ENCODE measurements at places on chromosomes 5 and 9. TPM values are rescaled to one million over a fixed set of nuclear protein-coding genes. Genes with fewer than 3 reads are reported as not detected.

DNA sequence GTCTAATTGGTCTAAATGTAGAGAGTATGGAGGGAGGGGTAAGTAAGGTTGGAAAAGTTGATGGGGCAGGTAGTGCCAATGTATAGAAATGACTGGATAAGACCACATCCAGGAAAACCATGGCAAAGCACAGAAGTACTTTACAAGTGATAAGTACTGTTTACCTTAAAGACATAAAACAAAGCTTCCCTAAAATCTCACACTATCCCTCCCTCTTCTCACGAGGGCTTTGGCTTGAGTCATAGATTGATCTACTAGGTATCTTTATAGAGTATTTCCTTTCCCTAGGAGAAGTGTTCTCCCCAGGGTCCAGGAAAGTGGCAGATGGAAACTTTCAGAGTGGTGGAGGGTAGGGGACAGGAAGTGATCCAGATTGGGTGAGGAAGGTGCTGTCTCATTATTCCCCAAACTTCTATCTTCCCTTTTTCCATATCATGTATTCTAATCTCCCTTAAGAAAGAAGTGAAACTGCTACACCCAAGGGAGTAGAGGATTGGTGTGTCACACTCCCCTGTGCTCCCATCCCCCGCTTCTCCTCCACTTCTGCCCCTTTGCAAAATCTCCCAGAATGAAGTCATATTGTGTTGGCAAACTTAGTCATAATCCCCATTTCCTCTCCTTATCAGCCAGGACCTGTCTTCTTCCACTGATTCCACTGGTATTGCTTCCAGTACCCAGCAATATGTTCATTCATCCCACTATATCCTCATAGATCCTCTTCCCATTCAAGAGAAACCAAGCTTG lies 14.6 kb downstream of the IL33 start:
- no peak for DNase-seq
- H3K4me1 ChIP-seq = no peaks in the 10 kb centered on the region
- no peak overlapping the region for H3K4me3 ChIP-seq
- no peak overlapping the region for H3K27ac ChIP-seq
- H3K27me3 ChIP-seq = no peaks in the 10 kb centered on the region
- H3K36me3 ChIP-seq = no peaks in the 10 kb centered on the region

DNA sequence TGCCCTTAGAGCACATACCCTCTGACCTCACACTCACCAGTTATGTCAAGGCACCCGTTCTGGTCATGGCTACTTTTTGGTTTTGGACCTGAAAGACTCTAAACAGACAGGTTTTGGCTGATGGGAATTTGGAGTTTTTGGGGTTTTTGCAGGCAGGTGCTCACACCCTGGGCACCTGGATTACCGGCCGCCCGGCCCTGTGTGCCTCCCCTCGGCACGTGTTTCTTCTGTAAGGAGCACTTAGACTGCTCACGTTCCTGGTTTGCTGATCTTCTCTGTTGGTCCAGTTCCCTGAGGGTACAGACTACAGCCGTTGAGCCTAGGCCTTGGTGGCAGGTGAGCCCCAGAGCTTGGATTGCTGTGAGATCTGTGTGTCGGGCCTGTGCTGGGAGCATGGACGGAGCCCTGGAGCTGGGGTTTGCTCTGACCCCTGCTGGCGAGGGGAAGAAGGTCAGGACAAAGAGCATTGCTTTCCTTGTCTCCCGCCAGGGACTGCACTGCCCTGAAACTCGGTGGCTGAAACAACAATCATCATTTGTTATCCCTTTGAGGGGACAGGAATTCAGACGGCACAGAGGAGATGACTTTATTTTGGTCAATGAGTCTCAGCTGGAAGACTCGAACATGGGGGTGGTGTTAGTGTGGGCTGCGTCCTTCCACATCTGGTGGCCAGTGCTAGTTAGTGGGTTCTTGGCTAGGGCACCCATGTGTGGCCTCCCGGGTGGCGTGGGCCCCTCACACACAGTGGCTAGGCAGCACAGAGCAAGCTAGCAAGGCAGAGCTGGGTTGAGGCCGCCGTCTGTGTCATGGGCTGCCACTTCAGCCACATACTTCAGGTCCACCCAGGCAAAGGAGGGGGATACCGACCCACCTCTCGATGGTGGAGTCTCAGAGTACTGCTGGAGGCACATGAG lies 76.4 kb downstream of the EHMT1 start:
- DNase-seq = peak; percentile 83
- no peaks in the 10 kb centered on the region for H3K27me3 ChIP-seq
- peaks cover 14% of the 10 kb centered on the region for H3K4me1 ChIP-seq
- no peak overlapping the region for H3K27ac ChIP-seq
- H3K36me3 ChIP-seq = no peaks in the 10 kb centered on the region

FPGS gene
- total RNA-seq = 60.5 TPM

GFI1B gene
- total RNA-seq = not detected

GRCh38 chr5:174413567-174414314 lies 310.6 kb upstream of the MSX2 start:
- H3K27me3 ChIP-seq = no peaks in the 10 kb centered on the region
- DNase-seq = no peak
- H3K4me1 ChIP-seq = peaks cover 4% of the 10 kb centered on the region
- no peak overlapping the region for H3K27ac ChIP-seq

All from neural progenitor cell (in vitro differentiated cells).